Daoy (cell line): ENCODE measurements at places on chromosomes 3 and 15. TPM values are rescaled to one million over a fixed set of nuclear protein-coding genes. Genes with fewer than 3 reads are reported as not detected.

GRCh38 chr3:10170915-10171478 is 6.3 kb downstream of the IRAK2 start:
- no peak for DNase-seq

DNA sequence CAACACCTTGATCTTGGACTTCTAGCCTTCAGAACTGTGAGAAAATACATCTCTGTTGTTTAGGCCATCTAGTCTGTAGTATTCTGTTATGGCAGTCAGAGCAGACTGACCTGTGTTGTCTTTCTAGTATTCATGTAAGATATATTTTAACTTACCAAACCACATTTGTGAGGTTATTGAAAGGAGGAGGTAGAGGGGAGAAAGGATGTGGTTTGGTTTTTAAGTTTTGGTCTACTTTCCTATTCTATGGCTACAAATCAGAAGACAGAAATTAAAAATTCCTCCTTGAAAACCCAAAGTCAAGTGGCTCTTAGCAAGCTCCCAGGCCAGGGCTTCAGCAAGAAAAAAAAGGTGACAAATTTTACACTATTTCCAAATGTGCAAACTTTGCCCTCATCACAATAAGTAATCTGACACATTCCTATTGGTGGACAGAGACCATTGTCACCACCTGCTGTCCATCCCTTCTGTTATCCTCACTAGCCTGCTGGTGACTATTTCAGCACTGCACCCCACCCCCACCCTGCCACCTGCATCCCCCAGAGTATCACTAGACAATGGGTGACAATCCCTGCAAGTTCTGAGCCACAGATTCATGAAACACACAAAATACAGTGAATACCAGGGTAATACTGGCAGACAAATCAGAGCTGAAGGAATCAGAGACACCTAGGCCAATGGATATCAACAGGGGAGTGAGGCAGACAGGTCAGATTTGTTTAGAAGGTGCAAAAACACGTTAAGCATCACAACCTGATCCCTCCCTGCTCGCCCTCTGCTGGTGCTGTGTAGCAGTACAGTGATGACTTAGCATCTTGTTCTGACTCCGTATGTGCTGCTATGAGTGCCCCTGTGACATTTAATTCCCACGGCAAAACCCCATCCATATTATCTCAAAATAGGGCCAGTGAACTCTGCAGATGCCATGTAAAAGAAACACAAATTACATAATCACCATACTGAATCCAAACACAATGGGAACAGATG is 79.0 kb upstream of the DCLK3 start:
- peak; percentile 26 for DNase-seq

GRCh38 chr3:15859507-15860013 is 61.8 kb upstream of the ANKRD28 start:
- peak; percentile 91 for DNase-seq

WDR93 gene
- total RNA-seq = 0.06 TPM in 1 of 2 replicates, not detected in the other

MESD gene
- 14.2 and 22.3 TPM in 2 replicates for total RNA-seq
